ENCODE measurements at places on chromosomes 1 and 21.

- DNase-seq: no peak
Observed at GRCh38 chr1:212640223-212640878, 31.8 kb downstream of the ATF3 start.

- DNase-seq: peak; percentile 27
Observed at GRCh38 chr1:177333936-177334595, 163.3 kb downstream of the BRINP2 start.

DNA sequence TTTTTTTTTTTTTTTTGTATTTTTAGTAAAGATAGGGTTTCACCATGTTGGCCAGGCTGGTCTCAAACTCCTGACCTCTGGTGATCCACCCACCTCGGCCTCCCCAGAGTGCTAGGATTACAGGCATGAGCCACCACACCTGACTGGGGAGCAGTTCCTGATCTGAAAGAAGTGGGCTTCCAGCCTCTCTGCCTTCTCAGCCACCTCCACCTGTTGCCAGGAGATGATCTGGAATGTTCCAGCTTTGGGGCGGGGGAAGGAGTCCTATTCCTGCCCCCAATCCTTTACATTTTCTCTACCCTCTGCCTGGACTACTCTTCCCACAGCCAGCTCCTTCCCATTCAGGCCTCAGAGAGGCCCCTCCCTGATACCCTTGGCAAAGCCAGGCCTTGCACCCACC lies 28.1 kb downstream of the RAP1GAP start:
- no peak for DNase-seq

- DNase-seq: peak; percentile 36
Observed at GRCh38 chr1:33147997-33148314, 33.9 kb downstream of the TRIM62 start.

GRCh38 chr1:30322859-30323257 lies 400.5 kb downstream of the MATN1 start:
- DNase-seq: no peak

DNA sequence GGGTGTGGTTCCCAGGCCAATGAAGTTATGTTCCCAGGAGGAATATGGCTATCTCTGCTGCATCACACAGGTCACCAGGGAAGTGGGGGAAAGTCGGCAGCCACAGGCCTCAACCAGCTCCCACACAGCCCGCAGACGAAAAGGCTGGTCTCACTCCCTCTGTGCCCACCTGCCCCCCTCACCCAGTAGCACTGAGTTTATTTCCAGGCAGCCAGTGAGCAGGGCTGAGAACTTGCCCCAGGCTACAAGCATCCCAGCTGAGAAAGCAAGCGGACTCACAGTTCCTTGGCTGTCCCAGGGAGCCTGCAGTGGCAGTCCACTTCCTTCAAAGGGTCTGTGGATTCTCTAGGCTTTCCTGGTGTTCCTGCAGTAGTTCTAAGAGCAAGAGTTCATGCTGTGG lies 68.9 kb downstream of the SLC5A9 start:
- no peak for DNase-seq

- no peak for DNase-seq
Observed at GRCh38 chr1:8330271-8331125, 12.6 kb downstream of the SLC45A1 start.

- peak; percentile 73 for DNase-seq
Observed at GRCh38 chr1:230509281-230509977, 83.3 kb upstream of the PGBD5 start.

DNA sequence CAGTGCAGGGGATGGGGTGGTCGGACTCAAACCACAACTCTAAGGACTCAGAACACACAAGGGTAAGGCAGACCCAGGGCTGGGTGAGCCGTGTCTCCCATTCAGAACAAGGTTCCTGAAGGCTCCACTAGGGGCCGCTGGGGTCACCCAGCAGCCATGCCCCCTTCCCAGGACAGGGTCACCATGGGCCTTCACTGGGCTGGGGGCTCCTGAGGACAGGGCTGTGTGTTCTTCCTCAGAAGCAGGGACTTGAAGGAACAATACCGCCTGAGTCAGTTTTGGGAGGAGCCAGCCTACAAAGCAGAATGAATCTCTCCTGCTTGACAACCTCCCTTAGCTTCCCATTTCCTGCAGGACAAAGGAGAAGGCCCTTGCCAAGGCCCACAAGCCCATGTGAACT lies 15.4 kb downstream of the RIMS3 start:
- no peak for DNase-seq

DNA sequence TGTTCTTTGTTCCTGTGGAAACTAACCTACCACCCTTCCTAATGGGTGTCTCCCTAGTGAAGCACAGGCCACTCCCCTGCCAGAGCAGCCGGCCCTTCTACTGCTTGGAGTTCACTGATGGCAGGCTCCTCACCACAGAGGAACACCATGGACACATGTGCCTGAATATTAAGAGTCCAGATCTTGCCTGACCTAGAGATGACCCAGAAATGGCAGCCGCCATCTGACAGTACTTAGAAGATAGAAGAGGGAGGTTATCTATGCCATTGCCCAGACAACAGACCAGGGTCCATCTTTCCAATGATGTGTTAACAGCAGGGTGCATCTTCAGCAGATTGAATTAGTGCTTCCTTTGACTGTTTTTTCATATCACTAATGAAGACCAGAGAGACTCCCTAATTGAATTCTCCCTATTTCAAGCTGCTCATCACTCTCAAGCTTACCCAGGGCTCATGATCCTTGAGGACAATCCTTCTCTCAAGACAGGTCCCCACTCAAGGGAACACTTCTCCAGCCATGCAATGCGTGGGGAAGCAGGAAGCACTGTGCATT lies 59.8 kb downstream of the PLEKHA6 start:
- DNase-seq: no peak

DNA sequence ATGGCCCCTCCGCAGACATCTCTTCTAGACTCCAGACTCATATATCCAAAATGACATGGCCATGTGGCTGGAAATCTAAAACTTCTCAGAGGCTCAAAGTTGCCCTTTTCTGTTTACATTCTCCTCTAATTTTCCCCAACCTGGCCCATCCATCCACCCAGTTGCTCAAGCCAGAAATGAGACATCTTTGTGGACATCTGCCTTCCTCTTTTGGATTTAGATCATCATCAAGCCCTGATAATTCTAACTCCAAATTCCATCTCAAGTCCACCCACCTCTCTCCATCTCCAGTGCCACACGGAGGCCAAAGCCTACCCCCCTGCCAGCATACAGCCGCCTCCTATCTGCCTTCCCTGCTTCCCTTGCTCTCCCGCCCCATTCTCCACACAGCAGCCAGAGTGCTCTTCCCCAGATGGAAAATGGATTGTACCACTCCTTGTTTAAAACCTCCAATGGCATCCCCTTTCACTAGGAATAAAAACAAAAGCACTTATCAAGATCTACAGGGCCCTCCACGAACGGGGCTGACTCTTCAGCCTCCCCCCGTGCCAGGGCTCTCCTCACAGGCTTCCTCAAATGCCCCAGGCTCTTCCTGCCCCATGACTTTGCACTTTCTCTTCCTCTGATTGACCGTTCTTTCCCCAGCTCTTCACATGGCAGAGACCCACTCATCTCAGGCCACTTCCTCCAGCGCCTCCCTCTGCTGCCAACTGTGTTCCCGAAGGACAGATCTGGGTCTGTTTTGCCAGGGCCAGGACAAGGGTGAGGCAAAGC lies 40.1 kb downstream of the SYT6 start:
- DNase-seq: no peak

DNA sequence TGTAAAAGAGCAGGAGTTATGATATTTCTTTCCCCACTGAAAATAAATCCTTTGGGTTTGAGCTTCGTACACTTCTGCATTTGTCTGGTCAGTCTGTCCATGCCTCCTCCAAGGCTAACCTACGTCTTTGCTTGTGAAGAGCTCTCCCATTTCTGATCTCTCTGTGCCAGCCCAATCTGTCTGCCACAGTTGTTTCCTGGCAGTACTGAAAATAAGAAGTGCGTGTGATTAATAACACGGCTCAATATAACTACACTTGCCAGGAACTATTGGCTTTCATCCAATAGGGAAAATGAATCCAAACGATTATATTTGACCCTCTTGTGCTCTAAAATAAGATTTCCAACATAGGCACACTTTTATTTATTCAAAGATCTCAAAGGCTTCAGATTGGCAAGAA lies 19.2 kb upstream of the COL24A1 start:
- no peak for DNase-seq

GRCh38 chr1:93735722-93736121 lies 54.1 kb upstream of the BCAR3 start:
- peak; percentile 75 for DNase-seq

DNA sequence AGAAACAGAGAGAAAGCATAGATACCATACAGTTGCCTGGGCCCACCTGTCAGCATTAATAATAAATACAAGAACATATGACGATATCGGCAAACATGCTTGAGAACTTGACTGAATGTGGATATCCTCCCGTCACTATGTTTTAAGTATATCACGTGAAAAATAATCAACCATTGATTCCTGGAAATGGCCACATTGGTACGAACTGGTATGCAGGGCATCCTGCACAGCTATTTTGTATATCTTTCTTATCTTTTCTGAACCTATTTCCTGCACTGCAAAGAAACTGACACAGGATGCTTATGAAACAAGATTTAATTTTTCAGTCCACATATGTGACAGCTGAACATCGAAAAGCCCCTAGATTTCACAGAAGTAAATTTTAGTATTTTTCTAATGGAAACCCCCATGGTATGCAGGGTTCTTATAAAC lies 22.8 kb upstream of the RGS1 start:
- DNase-seq: no peak

DNA sequence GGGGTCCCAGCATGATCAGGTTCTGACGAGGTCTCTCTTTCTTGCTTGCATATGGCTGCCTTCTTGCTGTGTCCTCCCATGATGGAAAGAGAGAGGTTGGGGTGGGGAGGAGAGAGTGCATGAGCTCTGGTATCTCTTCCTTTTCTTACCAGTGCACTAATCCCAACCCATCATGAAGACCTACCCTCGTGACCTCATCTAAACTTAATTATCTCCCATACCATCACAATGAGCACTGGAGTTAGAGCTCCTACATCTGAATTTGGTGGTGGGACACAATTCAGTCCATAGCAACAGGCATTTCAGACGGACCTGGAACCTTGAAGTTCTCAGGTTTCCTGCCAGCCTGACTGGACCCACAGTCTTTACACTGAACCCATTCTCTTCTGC lies 125.2 kb upstream of the ZNF648 start:
- DNase-seq: no peak

DNA sequence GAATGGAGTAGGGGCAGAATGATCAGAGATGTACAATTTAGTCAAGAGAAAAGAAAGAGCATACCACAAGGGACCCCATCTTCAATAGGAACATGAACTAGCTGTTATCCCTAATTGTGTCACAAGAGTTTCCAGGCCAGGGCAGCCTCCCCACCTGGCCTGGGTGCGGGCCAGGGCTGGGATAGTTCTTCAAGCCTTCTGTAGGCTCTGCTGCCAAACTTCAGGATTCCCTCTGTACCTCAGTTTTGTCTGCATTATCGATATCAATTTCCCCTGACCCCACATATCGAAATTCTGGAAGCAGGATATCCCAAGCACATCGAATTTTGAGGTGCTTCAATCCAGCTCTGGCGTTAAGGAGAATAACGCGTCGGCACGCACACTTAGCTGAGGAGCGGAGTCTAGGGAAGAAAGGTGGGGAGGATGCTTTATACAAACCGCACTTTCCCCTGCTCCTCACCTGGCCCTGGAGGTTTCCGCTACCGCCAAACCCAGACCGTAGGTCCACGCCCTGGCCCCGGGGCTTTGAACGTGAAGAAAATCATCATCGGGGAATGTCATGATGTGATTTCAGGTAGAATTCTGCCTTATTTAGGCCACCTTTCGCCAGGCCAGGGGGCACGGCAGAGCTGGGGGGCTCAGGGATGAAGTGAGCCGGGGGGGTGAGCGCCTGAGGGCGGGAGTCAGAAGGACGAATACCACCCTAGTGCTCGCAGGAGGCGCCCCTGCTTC lies 7.4 kb downstream of the HLX start:
- DNase-seq: no peak

- no peak for DNase-seq
Observed at GRCh38 chr1:158931055-158931737, at the start of gene PYHIN1. TSS of gene PYHIN1 (plus strand) at chr1:158931552. CDS start at chr1:158936911, 5,359 bp downstream.

GRCh38 chr1:155043793-155044192 lies 7.3 kb upstream of the ADAM15 start:
- no peak for DNase-seq

DNA sequence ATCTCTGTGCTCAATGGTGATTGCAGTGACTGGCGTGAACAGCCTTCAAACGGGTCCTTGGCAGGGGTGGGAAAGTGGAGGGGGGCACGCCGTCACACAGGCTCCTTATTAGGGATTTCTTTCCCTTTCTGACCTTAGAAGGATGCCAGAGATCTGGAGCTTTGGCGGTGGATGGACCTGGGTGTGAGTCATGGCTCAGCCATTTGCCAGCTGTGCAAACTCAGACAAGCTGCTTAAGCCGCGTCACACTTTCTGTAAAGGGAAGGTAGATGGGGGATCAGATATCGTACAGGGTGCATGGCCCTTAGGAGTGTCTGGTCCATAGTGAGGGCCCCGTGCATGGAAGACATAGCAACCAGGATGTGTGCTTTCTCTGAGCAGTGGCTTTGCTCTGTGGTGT lies 48.3 kb upstream of the C1orf174 start:
- peak; percentile 82 for DNase-seq

- peak; percentile 53 for DNase-seq
Observed at GRCh38 chr1:76759950-76760349, 107.3 kb upstream of the ST6GALNAC5 start.

DNA sequence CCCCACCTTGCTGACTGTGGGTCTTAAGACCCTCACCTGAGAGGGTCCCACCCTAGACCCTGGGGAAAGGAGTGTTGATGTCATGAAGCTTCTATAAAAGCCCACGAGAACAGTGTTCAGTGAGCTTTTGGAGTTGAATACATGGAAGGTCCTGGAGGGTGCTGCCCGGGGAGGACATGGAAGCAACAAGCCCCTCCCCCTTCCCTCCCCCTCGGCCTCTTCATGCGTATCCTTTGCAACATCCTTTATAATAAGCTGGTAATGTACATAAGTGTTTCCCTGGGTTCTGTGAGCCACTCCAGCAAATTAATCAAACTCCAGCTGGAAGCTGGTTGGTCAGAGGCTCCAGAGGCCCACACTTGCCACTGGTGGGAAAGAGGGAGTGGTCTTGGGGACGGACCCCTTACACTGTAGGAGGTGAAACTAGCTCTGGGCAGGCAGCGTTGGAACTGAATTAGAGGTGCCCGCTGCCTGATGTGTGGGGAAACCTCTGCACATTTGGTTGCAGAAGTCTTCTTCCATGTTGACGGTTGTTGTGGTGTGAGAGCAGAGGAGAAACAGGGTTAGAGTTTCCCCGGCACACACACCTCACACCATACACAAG lies 14.7 kb upstream of the COL6A1 start:
- no peak for DNase-seq

- DNase-seq: peak; percentile 34
Observed at GRCh38 chr1:109161858-109162606, 48.1 kb downstream of the ELAPOR1 start.

- peak; percentile 65 for DNase-seq
Observed at GRCh38 chr21:41142051-41142795, 25.7 kb upstream of the BACE2 start.

All from urothelium cell line (cell line).